ENCODE measurements at places on chromosomes 12 and 14. TPM values are rescaled to one million over a fixed set of nuclear protein-coding genes. Genes with fewer than 3 reads are reported as not detected.

The CCDC177 gene
- not detected for total RNA-seq

The SLC6A13 gene
- total RNA-seq = not detected

The TRIAP1 gene
- total RNA-seq = 8.6 TPM

The NR2C1 gene
- 69.4 TPM for total RNA-seq

The BCL2L2 gene
- 118 TPM for total RNA-seq

The NUAK1 gene
- 12.1 TPM for total RNA-seq

The TAS2R30 gene
- 8.9 TPM for total RNA-seq

- DNase-seq = no peak
- no peak overlapping the region for H3K4me3 ChIP-seq
- H3K27me3 ChIP-seq = no peaks in the 10 kb centered on the region
- H3K27ac ChIP-seq = no peak overlapping the region
Measured at GRCh38 chr12:107309020-107309419, 215.7 kb upstream of the CRY1 start.

- H3K36me3 ChIP-seq = no peaks in the 10 kb centered on the region
- no peak overlapping the region for H3K27ac ChIP-seq
- no peak overlapping the region for H3K4me3 ChIP-seq
Measured at GRCh38 chr12:15168026-15168678, 53.1 kb downstream of the RERG start.

GRCh38 chr14:44782775-44783238 lies 178.9 kb downstream of the KLHL28 start:
- H3K4me3 ChIP-seq = no peak overlapping the region
- no peaks in the 10 kb centered on the region for H3K4me1 ChIP-seq

DNA sequence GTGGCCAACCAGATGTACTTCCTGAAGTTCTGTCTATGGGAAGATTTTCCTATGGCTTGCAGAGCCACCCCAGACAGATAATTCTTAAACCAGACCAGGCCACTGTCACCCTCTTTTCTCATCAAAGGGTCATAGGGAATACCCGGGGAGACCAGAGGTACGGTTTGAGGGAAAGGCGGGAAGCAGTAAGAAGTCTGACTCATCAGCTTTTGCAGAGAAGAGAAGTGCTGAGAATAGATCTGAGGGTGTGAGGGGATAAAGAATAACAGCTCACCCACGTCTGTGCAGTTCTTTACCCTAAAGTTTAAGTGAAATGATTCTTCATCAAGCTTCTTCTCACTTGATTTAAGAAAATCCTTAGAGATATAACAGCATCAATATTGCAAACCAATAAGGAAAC lies 21.3 kb upstream of the POC1B start:
- no peaks in the 10 kb centered on the region for H3K27me3 ChIP-seq
- H3K4me1 ChIP-seq = no peaks in the 10 kb centered on the region
- no peak overlapping the region for H3K4me3 ChIP-seq
- DNase-seq = no peak
- no peaks in the 10 kb centered on the region for H3K36me3 ChIP-seq

DNA sequence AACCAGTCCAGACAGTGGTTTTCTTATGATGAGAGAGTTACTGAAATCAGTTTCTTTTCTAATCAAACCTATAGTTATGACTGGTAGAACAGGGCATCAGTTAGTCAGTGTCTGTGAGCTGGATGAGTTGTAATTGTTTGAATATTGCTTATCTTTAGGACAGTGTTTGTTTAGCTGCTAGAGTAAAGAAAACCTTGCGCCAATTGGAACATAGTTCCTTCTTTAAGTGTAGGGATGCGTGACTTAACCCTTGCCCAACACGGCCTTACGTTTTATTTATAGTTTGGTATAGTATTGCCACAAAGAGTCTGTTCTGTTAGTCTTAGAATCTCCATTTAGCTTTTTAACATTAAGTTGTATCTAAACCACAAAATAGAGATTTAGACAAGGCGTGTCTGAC lies 572.6 kb downstream of the SLC16A7 start:
- H3K27ac ChIP-seq = no peak overlapping the region
- H3K4me1 ChIP-seq = no peaks in the 10 kb centered on the region
- no peaks in the 10 kb centered on the region for H3K27me3 ChIP-seq
- DNase-seq = no peak
- no peaks in the 10 kb centered on the region for H3K36me3 ChIP-seq
- H3K4me3 ChIP-seq = no peak overlapping the region

DNA sequence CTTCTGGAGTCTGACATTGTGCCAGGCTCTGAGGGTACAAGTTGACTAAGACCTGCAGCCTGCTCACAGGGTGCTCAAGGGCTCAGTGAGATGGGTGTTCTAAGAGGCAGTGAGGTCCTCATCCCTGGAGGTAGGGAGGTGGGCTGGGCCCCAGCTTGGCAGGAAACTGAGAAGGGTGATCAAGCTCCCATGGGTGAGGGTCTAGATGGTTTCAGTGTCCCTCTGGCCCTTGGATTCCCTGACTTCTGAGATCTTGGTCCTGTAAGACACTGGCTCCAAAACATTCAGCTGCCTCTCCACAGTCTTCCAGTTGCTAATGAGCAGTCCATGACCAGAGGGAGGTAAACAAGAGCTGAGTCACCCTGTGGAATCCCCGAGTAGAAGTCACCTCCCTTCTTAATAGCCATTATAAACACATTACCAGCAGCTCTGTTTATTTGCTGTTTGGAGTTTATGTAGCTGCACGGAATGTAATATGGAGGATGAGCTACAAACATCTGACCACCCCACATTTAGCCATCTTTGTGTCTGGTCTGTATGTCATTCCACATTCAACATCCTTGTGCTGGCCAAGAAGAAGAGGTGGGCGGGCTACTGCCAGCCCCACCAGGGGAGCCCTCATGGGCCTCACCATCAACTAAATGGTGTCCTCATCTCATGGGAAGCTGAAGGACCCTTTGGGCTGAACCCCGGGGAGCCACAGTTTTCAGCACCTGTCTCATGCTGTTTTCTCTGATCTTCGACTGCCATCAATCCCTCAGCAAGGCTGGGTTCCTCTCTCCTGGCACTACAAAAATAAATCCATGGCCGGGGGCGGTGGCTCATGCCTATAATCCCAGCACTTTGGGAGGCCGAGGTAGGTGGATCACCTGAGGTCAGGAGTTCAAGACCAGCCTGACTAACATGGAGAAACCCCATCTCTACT lies 37.2 kb upstream of the BDKRB2 start:
- no peaks in the 10 kb centered on the region for H3K36me3 ChIP-seq
- no peak overlapping the region for H3K4me3 ChIP-seq
- peaks cover 4% of the 10 kb centered on the region for H3K4me1 ChIP-seq
- no peak overlapping the region for H3K27ac ChIP-seq

Data from sigmoid colon (tissue), 7 donors.